Fibroblast of the aortic adventitia (primary cell): ENCODE measurements at places on chromosomes 1 and 21. TPM values are rescaled to one million over a fixed set of nuclear protein-coding genes. Genes with fewer than 3 reads are reported as not detected.
A peak's percentile ranks its signal among the peaks of the same experiment; 100 is the strongest.

Gene A3GALT2
- total RNA-seq = not detected in 2 replicates

DNA sequence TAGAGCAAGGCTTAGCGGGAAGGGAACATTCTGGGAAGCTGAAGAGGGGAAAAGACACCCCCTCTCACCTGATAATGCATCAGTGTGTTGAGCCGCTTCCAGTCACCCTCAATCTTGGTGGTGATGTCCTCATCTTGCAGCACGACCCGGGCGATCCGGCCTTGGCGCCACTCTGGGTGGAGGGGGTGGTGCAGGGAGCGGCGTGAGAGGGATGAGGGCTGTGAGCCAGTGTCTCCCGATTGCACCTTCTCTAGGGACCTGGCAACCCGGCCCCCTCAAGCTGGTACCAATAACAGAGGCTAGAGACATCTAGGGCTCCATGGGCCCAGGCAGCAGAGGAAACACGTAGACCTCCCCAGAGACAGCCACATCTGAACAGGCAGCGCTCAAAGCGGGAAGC is 127.4 kb upstream of the CD34 start:
- DNase-seq = no peak

- no peak for DNase-seq
Measured at GRCh38 chr1:202967684-202968281, 726 bp upstream of the CYB5R1 start.

DNA sequence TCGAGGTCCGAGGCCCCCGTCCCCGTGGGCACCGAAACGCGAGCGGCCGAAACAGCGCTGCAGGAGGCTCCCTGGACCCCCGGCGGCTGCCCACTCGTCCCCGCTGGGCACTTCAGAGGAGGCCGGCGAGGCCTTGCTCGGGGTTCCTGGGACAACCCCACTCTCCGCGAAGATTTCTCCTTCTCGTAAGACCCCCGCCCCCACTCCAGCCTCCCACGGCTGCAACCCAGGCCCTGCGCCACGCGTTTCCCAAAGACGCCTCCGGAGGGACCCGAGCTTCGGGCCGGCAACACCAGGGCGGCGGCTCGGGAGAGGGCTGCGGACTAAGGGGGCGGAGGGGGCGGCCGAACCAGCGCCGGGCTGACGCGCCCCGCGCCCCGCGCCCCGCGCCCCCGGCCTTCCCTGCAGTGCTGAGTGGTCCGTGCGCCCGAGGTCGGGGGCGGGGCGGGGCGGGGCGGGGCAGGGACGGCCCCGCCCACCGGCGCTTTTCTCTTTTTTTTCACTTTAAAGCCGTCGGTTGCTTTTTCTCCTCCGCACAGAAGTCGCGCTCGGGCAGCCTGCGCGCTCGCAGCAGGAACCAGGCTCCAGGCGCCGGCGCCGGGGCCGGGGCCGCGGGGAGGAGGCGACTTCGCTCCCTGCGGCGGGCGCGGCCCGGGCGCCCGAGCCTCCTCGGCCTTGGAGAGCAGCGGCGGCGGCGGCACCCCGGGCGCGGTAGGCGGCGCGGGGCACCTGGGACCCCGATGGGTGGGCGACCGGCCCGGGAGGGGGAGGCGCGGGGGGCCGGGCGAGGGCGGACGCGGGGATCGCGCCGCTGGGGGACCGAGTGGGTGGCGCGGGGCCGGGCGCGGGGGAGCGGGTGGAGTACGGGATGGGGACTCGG is at the start of gene SPSB1:
Gene SPSB1 (plus strand): TSS at position 534 of the 880 bp plus-strand sequence. CDS start 62,998 bp downstream, outside the sequence.
- DNase-seq = peak; percentile 81

DNA sequence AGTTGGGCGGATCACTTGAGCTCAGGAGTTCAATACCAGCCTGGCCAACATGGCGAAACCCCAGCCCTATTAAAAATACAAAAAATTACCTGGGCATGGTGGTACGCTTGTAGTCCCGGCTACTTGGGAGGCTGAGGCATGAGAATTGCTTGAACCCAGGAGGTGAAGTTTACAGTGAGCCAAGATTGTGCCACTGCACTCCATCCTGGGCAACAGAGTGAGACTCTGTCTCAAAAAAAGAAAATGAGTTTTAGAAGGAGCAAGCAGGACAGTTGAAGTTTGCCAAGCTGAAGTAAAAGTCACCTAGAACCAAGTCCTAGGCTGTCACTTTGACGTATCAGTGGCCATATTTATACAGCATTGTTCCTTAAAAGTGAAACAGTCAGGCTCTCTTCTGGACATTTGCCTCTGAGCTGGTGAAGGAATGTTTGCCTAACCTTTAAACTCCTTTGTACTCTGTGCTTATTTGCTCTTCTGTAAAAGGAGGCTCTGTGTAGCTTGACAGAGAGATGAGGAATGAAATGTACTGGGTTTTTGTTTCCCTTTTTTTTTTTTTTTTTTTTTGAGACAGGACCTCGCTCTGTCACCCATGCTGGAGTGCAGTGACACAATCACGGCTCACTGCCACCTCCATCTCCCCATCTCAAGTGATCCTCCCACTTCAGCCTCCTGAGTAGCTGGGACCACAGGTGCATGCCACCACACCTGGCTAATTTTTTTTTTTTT is 2.8 kb downstream of the RAB4A start:
- DNase-seq = peak; percentile 29

DNA sequence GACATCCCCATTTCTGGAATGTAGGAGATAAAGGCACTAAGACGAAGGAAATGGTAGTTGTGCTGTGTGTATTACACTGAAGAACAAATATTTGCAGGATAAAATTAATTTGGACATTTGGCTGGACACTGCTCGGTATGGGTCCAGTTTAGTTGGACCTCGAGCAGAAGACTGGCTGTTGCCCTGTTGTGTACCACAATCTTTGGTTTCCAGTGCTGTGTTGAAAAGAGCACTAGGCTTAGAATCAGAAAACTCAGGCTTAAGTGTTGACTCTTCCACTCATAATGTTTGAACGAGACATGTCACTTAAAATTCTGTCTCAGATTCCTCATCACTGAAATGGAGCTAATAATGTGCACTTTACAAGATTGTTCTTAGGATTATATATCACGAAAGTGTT is 1.2 kb upstream of the ARPC5 start:
- DNase-seq = no peak

GRCh38 chr1:194477908-194478307 is 1291.5 kb upstream of the B3GALT2 start:
- DNase-seq = no peak

- no peak for DNase-seq
Measured at GRCh38 chr21:41475714-41476420, 32.1 kb downstream of the TMPRSS2 start.

DNA sequence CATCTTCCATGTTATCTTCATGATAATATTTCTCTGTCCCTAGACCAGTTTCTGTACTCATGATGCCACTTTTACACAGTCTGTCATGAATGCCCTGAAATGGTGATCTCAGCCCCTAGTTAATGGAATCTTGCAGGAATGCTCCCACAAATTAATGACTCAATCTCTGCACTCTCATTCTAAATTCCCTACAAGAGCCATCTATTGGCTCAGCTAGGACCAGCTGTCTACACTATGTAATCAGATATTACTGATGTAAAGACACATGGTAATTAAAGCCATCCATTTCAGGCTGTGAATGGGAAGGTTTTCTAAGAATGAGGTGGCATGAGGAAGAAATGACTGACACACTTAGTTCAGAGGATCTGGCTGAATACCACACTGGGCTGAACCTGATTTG is 199.1 kb upstream of the KCND3 start:
- DNase-seq = no peak

DNA sequence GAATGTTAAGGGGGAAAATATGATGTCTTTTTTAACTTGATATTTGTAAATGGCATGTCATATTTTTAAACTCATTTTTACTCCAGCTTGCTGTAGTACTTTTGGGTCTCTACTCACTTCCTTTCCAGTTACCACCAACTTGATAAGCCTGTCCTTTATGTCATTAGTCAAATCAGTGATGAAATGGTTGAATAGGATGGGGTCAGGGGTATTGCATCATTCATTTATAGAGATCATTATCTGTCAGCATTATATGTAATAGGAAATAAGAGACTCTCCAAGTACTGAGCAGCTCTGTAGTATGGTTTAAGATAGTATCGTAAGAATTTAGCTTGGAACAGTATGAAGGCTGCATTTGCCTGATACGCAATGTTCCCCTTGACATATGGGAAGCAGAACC is 227.3 kb downstream of the BRINP3 start:
- no peak for DNase-seq

GRCh38 chr21:43872531-43873197 is 7.6 kb downstream of the AGPAT3 start:
- DNase-seq = no peak

DNA sequence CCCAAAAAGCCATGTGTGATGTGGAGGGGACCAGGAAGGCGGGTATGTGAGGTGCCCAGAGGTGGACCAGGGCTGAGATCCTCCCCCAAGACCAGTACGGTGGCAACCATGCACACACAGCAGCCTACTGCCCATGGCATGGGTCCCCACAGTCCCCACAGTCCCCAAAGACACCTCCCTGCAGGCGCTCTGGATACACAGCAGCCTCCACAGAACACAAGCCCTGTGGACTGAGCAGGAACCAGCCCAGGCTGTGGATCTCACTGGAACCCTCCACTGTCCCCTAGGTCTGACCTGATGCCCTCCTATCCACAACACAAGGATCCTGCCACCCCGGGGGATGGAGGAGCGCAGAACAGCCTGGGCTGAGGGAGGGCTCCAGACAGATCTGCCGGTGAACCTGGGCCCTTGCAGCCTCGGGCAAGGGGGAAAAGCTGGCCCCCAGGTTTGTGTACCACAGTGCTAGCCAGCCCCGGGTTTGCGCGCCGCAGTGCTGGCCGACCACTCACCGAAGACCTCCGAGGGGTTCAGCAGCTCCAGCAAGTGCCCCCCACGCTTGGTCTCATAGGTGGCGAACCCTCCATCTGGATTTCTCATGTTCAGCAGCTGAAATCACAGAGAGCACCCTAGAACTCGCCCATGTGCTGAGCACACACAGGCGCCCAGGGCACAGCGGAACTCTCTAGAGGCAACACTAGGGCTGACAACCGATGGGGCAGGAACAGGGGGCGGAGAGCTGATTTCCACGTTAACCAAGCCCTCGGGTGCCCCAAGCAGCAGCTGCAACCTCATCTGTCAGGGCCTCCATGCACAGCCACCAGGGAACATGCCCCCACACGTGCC is 22.1 kb upstream of the SPATC1L start:
- DNase-seq = no peak

GRCh38 chr1:47624531-47624930 is 186.7 kb downstream of the FOXD2 start:
- no peak for DNase-seq

GRCh38 chr1:63548303-63548702 is 25.0 kb downstream of the EFCAB7 start:
- DNase-seq = peak; percentile 2

- DNase-seq = peak; percentile 92
Measured at GRCh38 chr1:115706587-115707425, 61.7 kb downstream of the CASQ2 start.

DNA sequence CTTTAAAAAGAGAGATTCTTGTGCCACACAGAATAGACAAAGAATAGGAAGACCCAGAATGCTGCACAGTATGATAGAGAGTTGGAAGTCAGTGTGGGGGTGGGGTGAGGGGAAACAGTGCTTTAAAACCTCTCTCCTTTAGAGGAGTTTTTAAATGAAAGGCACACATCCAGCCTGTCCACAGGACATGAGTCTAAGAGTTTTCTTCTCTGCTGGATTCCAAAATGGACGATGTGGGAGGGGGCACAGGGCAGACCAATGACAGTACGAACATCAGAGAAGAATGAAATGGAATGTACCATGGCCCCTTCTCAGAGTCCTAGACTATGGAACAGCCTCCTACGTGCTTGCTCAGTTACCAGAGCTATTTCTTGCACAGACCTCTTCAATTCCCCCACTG is 458.2 kb upstream of the DAB1 start:
- DNase-seq = no peak

GRCh38 chr1:25204797-25205480 is 27.4 kb downstream of the SYF2 start:
- peak; percentile 73 for DNase-seq

DNA sequence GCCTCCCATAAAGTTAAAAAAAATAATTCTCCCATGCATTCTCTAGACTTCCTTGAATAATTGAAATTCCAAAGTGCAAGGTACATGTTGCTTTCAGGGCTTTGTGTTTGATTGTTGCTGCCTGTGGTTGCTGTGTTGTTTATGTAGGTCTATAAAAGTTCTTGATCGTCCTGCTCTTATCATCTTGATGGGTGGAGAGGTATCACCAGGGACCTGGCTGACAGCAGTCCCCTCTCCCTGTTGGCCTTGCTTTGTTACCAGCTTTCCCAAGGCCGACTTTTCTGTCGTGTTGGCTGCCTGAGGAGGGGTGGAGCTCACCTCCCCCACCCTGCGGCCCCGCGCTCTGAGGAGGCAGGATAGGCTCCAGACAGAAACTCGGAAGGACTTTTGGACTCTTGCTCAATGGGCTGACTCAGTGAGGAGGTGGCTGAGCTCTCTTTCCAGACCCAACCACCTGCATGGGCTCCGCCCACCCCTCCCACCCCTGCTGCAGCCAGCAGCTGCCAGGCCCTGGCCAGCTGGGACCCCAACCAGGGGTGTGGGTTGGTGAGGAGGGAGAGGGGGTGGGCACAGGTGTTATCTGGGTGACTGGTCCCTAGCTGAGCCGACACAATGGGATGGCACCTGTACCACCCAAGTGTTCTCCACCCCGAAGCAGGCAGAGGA is 2.0 kb downstream of the INAVA start:
- DNase-seq = peak; percentile 28

GRCh38 chr1:161736335-161736969 is 13.1 kb upstream of the DUSP12 start:
- peak; percentile 23 for DNase-seq

DNA sequence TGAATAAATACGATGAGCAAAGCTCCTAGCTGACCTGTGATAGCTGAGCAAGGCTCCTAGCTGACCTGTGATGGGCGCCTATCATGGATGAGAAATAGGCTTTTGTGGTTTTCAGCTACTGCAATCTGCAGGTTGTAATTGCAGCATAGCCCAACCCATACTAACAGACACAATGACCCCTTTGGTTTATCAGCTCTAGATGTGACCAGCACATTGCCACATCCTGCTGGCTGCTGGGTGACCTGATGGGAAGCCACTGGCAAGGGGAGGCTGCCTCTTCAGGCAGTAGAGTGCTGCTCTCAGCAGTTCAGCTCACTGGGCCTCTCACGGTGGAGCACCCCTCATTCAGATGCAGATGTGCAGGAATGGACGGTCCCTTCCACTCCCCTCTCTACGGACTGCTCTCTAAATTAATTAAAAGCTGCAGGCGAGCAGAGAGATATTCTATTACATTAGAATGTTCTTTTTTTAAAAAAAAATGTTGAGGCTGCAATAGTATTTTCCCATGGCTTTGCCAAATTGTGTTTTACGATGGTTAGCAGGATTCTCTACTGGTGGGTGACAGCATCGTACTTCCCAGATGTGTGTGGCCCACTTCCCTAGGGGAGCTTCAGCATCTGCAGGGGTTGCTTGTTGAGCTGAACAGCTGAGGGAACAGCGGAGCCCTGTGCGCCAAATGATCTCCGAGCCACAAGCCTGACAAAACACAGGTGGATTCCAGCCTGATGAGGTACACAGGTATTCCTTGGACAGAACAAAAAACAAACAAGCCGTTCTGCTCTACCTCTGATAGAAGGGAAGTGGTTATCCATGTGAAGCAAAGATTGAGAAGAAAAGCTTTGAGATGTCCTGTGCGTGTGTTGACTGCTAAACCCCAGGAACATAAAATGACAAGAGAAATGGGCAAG is 65.0 kb downstream of the SYT6 start:
- no peak for DNase-seq
